ENCODE measurements at places on chromosomes 16 and 17. TPM values are rescaled to one million over a fixed set of nuclear protein-coding genes. Genes with fewer than 3 reads are reported as not detected.

DNA sequence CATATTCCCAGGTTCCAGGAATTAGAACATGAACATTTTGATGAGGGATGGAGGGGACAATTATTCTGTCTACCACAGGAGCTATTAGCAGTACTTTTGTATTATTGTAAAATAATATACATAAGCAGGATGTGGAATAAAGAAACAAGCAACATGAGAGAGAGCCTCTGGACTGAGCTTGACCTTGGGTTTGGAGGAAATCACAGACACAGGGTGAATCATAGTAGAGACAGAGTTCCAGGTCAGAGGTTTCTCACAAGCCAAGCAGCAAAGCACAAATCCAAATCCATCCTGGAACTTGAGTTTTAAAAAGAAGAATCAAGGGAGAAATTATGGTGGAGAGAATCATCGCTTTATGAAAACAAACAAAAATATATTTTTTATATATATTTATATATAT is 5.1 kb downstream of the KRT31 start:
- DNase-seq, result no peak

CX3CL1 gene
- 13.7 TPM for total RNA-seq

- no peak for DNase-seq
These were observed 171.2 kb downstream of the WSCD1 start for GRCh38 chr17:6241381-6241780.

- DNase-seq, result no peak
These were observed 21.4 kb downstream of the MYBBP1A start for GRCh38 chr17:4533523-4534504.

GRCh38 chr16:3135126-3135715 is 392 bp downstream of the ZNF213 start:
- no peak for DNase-seq

- DNase-seq, result no peak
These were observed 14.2 kb downstream of the NSMCE1 start for GRCh38 chr16:27254262-27254811.

GRCh38 chr16:78209951-78210661 is 110.7 kb downstream of the WWOX start:
- no peak for DNase-seq

DNA sequence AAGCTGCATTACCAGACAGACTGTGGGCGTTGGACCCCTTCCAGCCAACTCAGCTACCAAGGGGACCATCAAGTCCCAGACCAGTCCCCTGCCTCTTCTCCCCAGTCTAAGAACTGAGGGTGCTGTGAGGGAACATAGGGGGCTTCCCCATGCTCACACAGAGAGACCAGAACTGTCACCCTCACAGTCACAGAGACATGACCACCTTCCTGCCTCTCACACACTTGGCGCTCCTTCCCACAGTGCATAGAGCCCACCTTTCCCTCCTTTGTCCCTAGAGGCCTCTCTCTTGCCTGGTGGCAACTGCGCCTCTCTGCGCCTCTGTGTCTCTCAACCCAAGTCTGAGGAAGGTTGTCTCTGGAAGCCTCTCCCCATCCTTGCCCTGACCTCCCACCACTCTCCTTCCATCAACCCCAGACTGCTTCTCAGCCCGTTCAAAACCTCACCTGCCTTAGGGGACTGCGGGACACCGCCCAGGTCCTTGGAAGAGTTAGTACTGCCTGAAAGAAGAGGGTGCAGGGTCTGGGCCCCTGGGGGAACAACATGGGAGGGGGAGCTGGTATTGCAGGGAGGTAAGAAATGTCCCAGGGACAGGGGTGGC is 6.1 kb upstream of the LHX1 start:
- no peak for DNase-seq

- no peak for DNase-seq
These were observed 12.1 kb upstream of the P2RX1 start for GRCh38 chr17:3928406-3928805.

GRCh38 chr17:62689441-62690167 is 62.1 kb downstream of the MRC2 start:
- DNase-seq, result no peak

DNA sequence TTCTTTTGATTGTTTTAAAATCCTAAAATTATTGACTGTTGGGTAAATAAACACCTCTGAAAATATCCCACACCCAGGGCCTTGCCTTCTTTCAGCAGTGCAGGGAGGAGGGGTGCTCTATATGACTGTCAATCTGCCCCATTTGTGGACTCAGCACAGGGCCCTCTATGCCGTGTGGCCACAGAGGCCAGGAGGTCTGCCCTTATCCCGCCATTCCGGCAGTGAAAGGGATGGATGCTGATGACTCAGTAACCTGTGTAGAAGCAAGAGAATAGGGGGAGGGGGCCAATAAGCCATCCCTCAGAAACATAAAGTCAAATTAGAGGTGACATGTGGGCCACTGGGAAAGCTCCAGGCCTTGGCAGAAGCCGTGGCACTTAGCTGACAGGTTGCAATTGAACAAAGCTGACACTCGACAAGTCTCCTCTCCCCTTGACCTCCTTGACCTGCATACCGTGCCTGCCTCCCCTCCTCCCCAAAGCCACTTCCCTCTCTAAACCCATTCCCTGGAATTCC is 281.4 kb upstream of the DYNLRB2 start:
- DNase-seq, result no peak
